Mesenchymal stem cell (in vitro differentiated cells and primary cell): ENCODE measurements at places on chromosomes 3 and 15.

- H3K4me1 ChIP-seq = no peaks in the 10 kb centered on the region
- no peaks in the 10 kb centered on the region for H3K27me3 ChIP-seq
These were observed 984.2 kb downstream of the SQOR start for GRCh38 chr15:46618984-46619383.

DNA sequence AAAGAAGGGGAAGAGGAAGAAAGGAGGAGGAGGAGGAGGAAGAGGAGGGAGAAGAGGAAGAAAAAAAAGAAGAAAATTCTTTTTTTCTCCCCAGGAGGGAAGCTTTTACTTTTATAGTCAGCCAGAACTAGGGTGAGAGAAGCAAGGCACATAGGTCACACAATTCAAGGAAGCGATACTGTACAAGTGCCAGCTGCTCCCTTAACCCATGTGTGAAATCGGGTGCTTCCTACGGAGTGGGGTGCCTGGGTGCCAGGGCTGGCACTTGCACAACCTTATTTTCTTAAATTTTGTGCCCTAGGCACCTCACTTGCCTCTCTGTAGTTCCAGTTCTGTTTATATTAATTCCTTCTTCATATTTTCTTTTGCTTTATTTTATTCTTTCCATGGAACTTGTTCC lies 150.4 kb downstream of the LIPC start:
- H3K36me3 ChIP-seq = no peaks in the 10 kb centered on the region
- H3K4me3 ChIP-seq = no peak overlapping the region
- no peak overlapping the region for H3K27ac ChIP-seq

GRCh38 chr3:132001036-132001435 lies 33.8 kb downstream of the CPNE4 start:
- no peak overlapping the region for H3K27ac ChIP-seq
- DNase-seq = no peak
- H3K27me3 ChIP-seq = no peaks in the 10 kb centered on the region
- H3K4me1 ChIP-seq = no peaks in the 10 kb centered on the region
- H3K36me3 ChIP-seq = no peaks in the 10 kb centered on the region

DNA sequence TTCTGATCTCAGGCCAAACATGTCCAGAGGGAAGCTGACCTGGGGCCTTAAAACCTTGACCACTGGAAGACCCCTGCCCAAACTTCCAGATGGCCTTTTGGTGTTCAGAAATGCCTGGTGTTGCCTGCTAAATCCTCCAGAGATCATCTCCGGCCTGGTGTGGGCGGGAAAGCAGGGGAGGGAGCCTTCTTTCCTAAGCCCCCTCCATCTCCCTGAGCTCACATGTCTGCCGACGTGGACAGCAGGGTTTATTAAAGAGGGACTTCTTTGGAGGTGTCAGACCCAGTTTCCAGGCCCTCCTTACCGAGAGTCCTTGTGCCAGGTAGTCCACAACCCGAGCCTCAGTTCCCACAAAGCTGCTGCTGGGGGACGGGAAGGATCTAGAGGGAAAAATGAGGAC lies 55.9 kb upstream of the SLC6A1 start:
- no peak overlapping the region for H3K27ac ChIP-seq
- DNase-seq = no peak
- no peak overlapping the region for H3K4me3 ChIP-seq
- H3K36me3 ChIP-seq = no peaks in the 10 kb centered on the region

GRCh38 chr3:37715358-37715757 lies 146.3 kb upstream of the CTDSPL start:
- H3K4me3 ChIP-seq = no peak overlapping the region
- no peaks in the 10 kb centered on the region for H3K36me3 ChIP-seq
- H3K4me1 ChIP-seq = peaks cover 12% of the 10 kb centered on the region
- H3K27ac ChIP-seq = no peak overlapping the region
- no peak for DNase-seq
- H3K27me3 ChIP-seq = peaks cover 28% of the 10 kb centered on the region

DNA sequence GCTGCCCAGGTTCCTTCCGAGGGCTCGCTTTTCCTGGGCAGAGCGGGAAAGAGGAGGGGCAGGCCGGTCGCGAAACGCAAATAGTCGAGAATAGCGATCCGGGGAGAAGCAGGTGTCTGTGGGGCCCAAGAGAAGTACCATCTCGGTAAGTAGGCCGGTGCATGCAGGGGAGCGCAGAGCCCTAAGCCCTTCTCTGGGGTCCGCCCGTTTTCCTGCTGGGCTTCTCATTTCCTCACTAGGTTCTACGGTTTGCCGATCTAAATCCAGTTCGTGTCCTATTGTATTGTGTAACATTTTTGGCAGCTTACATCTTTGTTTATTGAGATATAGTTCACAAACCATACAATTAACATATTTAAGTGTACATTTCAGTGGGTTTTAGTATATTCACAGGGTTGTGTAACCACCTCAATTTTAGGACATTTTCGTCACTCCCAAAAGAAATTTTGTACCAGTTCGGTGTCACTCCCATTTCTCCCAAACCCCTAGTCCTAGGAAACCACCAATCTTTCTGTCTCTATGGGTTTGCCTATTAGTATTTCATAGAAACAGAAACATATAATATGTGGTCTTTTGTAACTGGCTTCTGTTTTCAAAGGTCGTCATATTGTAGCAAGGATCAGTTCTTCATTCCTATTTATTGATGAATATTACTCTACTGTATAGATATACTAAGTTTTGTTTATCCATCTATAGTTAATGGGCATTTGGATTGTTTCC lies 6.8 kb upstream of the TRIM69 start:
- no peak for DNase-seq
- no peaks in the 10 kb centered on the region for H3K27me3 ChIP-seq
- H3K4me1 ChIP-seq = peaks cover 7% of the 10 kb centered on the region
- H3K27ac ChIP-seq = peak overlapping the region; percentile 95
- peaks cover 15% of the 10 kb centered on the region for H3K36me3 ChIP-seq

DNA sequence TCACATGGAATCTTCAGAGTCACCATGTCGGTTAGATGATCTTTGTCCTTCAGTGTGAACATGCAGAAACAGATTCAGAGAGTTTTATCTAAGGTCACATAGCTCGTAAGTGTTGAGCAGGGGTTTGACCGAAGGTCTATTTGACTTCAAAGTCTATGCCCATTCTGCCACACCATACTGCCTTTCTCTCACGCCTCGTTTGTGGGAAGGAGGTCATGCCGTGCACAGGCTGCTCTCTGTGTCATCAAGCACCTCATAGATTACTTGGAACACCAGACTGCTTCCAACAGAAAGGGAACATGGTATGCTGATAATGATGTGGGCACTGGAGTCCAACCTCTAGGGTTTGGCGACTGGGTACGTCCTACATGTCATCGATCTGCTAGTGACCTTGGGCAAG lies 128.8 kb downstream of the SV2B start:
- no peaks in the 10 kb centered on the region for H3K4me1 ChIP-seq
- H3K27me3 ChIP-seq = peaks cover 25% of the 10 kb centered on the region
- no peaks in the 10 kb centered on the region for H3K36me3 ChIP-seq
- no peak for DNase-seq

GRCh38 chr3:188974856-188975599 lies 196.7 kb upstream of the TPRG1 start:
- peaks cover 3% of the 10 kb centered on the region for H3K27me3 ChIP-seq
- H3K4me3 ChIP-seq = peak overlapping the region; percentile 70
- H3K36me3 ChIP-seq = no peaks in the 10 kb centered on the region
- H3K27ac ChIP-seq = no peak overlapping the region
- DNase-seq = no peak
- H3K4me1 ChIP-seq = no peaks in the 10 kb centered on the region

DNA sequence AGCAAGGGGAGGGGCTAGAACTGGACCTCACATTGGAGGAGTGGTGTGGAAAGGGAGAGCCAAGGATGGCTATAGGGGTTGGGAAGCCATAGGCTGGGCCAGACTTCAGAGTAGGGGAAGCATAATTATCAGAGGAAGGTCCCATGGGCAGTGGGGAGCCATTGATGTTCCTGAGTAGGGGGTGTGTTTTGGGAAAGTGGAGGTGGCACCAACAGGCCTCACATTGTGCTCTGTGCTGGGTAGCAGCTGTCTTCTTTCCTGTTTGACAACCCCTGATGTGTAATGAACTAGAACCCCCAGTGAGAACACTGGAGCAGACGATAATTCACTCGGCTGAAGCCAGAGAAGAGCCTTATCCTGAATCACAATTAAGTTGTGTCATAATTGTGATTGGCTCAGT lies 41.2 kb downstream of the SLC6A11 start:
- H3K4me1 ChIP-seq = peaks cover 1% of the 10 kb centered on the region
- no peaks in the 10 kb centered on the region for H3K27me3 ChIP-seq
- no peaks in the 10 kb centered on the region for H3K36me3 ChIP-seq
- H3K27ac ChIP-seq = no peak overlapping the region
- DNase-seq = no peak

DNA sequence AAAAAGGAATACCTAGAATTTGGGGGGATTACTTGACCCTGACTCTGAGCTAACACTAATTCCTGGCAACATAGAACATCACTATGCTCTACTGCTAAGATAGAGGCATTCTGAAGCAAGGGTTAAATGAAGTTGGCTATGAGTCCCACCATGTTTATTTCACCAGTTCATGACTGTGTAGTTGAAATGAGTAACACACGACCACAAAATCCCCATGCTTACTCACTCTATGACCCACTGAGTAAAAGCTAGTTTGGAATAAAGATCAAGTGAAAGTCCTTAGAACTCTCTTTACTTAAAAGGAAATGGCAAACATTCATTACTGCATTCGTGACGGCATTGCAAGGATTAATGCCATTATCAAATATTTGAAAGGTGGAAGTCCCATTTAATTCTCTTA lies 47.4 kb downstream of the MRPL46 start:
- H3K4me1 ChIP-seq = no peaks in the 10 kb centered on the region
- DNase-seq = no peak
- H3K27me3 ChIP-seq = no peaks in the 10 kb centered on the region
- H3K27ac ChIP-seq = no peak overlapping the region
- H3K4me3 ChIP-seq = no peak overlapping the region

- no peak for DNase-seq
- peaks cover 96% of the 10 kb centered on the region for H3K27me3 ChIP-seq
- H3K4me1 ChIP-seq = peaks cover 23% of the 10 kb centered on the region
- H3K4me3 ChIP-seq = no peak overlapping the region
These were observed 40.7 kb upstream of the POLG start for GRCh38 chr15:89375093-89376005.

GRCh38 chr3:185934767-185935464 lies 2.9 kb downstream of the TRA2B start:
- no peak overlapping the region for H3K4me3 ChIP-seq
- H3K4me1 ChIP-seq = peaks cover under 1% of the 10 kb centered on the region
- no peak overlapping the region for H3K27ac ChIP-seq
- DNase-seq = no peak
- no peaks in the 10 kb centered on the region for H3K27me3 ChIP-seq

DNA sequence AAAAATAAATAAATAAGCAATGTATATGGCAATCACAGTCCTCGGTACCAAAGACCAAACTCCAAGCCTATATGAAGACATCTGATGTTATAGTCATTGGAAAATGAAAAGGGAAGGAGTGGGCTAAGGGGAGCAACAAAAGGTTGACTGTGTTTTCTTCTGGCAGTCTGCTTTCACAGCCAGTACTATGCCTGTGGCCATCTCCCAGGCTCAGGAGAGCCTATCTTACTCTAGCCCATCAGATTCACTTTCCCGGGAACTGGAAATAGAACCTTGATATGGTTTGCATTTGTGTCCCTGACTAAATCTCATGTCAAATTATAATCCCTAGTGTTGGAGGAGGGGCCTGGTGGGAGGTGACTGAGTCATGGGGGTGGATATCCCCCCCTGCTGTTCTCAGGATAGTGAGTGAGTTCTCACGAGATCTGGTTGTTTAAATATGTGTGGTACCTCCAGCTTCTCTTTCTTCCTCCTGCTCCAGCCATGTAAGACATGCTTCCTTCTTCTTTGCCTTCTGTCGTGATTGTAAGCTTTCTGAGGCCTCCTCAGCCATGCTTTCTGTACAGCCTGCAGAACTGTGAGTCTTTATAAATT lies 105.3 kb downstream of the PLCH1 start:
- H3K27me3 ChIP-seq = no peaks in the 10 kb centered on the region
- no peak overlapping the region for H3K4me3 ChIP-seq
- H3K27ac ChIP-seq = no peak overlapping the region
- no peaks in the 10 kb centered on the region for H3K36me3 ChIP-seq

DNA sequence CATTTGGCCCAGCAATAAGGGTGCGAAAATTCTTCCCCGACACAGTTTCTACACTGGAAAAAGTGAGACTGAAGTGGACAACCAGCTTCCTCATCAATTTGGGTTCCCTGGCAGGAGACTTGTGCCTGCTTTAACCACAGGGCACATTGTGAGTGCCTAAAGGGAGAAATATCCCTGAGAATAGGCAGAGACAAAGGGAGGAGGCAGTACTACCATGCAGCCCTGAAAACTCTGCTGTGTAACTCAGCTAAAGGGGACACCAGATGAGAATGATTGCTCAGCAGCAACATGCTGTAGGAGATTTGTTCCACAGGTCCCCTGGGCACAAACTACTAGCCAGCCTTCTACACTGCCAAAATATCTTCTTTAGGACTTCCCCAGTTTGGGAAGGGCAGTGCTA lies 15.6 kb upstream of the KPNA4 start:
- H3K4me3 ChIP-seq = no peak overlapping the region
- H3K4me1 ChIP-seq = no peaks in the 10 kb centered on the region
- no peak overlapping the region for H3K27ac ChIP-seq
- H3K36me3 ChIP-seq = no peaks in the 10 kb centered on the region
- DNase-seq = no peak

DNA sequence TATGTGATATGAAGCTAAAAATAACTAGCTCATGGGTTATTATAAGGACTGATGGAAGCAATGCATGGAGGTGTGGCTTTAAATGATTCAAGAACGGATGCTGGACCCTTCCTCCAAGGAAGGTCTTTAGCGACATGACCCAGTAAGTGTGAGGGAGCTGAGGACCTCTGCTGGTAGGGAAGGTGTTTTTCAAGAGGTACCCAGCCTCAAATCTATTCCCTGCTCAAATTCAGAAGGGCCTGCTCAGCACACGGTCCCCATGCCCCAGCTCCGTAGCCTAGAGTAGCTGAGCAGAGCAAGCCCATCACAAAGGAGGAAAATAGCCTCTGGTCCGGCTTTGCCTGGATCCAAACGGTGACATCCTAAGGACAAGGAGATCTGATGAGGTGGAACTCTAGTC lies 266.2 kb upstream of the IGF1R start:
- no peak for DNase-seq
- no peaks in the 10 kb centered on the region for H3K27me3 ChIP-seq
- no peak overlapping the region for H3K27ac ChIP-seq
- no peak overlapping the region for H3K4me3 ChIP-seq
- no peaks in the 10 kb centered on the region for H3K4me1 ChIP-seq
- H3K36me3 ChIP-seq = no peaks in the 10 kb centered on the region
